ENCODE measurements at places on chromosomes 12 and 14.
A peak's percentile ranks its signal among the peaks of the same experiment; 100 is the strongest.

GRCh38 chr14:56580221-56580711 lies 668 bp downstream of the TMEM260 start:
- DNase-seq, result no peak

DNA sequence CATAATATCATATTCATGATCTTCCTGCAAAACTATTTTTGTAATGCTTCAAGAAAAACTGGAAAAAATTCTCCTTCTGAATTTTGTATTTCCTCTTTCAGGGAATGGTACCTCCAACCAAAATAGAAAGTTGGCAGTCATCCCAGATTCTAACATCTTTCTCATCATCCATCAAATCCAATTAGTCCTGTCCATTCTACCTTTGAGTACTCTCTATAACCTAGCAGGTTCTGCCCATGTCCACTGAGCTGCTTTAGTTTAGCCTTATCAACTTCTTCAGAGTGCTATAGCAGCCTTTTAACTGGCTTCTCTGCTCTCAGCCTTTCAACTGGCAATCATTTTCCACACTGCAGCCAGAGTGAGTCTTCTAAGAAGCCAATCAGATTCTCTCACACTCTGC lies 236.2 kb downstream of the AKAP6 start:
- no peak for DNase-seq

DNA sequence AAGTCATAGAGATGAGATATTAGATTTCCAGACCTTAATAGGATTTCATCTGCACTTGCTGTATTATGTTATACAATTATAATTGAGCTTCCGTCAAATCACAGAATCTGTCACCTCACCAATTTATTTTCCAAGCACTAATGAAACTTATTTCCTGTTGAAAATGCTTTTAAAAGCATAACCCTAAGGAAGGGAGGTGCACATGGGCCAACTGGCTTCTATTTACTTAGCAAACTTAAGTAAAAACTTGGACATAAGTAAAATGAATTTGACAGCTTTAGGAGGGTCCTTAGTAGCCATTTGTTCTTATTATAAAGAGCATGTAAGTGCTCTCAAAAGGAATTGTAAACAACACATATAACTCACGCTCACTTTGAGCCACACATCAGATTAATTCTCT lies 462.2 kb upstream of the TMPO start:
- DNase-seq, result no peak

DNA sequence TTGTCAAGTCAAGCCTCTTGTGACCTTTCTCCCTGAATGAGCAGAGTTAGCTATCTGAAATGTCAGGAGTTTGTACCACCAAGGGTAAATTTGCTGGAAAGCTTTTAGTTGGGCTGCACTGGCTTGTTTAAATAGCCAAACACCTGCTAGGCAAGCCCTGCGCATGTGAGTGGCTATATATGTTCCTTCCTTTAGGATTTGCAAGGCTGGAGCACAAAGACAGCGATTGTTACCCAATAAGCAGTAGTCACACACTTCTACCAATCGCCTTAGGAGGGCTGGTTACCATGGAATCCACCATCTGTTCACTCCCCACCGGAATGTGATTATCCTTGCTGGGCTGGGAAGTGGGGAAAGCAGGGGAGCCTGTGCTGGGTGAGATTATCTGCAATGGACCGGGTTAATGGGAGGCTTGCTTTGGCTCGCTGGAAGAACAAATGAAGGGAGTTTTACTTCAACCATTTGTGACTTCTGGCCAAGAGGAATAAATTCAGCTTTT lies 102.5 kb downstream of the FGD4 start:
- peak; percentile 50 for DNase-seq

DNA sequence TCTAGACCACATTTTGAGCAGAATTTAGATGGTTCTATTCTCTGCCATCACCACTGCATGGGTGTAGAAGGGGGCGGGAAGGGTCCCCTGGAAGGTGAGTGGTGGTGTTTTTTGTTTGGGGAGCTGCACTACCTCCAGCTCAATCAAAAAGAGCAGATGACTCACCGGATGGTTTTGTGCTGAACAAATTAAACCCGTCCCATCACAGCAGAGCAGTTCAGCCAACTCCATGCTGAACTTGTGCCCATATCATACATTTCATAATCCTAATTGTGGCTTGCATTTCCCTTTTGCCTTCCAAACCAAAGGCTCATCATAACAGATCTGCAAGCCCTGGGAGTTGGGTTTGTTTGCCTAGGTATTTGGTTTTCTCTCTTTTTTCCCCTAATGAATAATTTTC lies 53.0 kb upstream of the RPH3A start:
- DNase-seq, result peak; percentile 6

All from EL (cell line).